ENCODE measurements at places on chromosomes 7 and 10.
A peak's percentile ranks its signal among the peaks of the same experiment; 100 is the strongest.

- DNase-seq: no peak
Measured at GRCh38 chr10:107971973-107972372, 807.5 kb upstream of the SORCS1 start.

- DNase-seq: no peak
Measured at GRCh38 chr7:143733876-143734275, 23.6 kb downstream of the CTAGE6 start.

- DNase-seq: no peak
Measured at GRCh38 chr7:27688056-27688455, 25.4 kb upstream of the HIBADH start.

- no peak for DNase-seq
Measured at GRCh38 chr7:41754046-41754445, 51.2 kb upstream of the INHBA start.

GRCh38 chr7:74290553-74290950, 1.3 kb downstream of the CLIP2 start:
- no peak for DNase-seq

- no peak for DNase-seq
Measured at GRCh38 chr10:75606203-75606779, 174.9 kb downstream of the LRMDA start.

- peak; percentile 7 for DNase-seq
Measured at GRCh38 chr10:27741173-27742091, 4.2 kb downstream of the MKX start.

DNA sequence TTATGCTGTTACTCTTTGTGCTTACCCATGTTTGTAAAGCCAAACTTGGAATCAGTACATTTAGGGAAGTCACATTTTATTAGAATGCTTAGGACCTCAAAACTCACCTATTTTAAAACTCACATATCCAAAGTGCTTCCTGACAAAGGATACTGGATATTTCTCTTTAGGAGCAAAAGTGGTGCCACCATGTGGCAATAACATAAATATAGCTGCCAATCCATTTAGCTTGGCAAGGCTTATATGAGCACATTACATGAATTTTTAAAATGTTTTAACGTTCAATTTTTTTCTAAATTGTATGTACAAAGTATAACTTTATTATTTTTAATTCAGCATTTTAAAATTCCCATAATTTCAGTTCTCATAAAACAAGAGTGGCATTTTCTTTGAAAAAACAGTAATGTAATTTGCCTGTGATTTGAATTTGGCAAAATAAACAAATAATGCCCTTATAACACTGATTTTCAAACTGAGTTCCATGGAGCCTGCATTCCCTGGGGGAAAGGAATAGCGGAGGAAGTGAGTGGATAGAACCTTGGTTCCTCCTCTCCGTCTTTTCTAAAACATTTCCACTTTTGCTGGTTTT, 75.4 kb downstream of the HDAC9 start:
- peak; percentile 14 for DNase-seq

- DNase-seq: no peak
Measured at GRCh38 chr10:30537586-30537985, 92.0 kb downstream of the LYZL2 start.

DNA sequence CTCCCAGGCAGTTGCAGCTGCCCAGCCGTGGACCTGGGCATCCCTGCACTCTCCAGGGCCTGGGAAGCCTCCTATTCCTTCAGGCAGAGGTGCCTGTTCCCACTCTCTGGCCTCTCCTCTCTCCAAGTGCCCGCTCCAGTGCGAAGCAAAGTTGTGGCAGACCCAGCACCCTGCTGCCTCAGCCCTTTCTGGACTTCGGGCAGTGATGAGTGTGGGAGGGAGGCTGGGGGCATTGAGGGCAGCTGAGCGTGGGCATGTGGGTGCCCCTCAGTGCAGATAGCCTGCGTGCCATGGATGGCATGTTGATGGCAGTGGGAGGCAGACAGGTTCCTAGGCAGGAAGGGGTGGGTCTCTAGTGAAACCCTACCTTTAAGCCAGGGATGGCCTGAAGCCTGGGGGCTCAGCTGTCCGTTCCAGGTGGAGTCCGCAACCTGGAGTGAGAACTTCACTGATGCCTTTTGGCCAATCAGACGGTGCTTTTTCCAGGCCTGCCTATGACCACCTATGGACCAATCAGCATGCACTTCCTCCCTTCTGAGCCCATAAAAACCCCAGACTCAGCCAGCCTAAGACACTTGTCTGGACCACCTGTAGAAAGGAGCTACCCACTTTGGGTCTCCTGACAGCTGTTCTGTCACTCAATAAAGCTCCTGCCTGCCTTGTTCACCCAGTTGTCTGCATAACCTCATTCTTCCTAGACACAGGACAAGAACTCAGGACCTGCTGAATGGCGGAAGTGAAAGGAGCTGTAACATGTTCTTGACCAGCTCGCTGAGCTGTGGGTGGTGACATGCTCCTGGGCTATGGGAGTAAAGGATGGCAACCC, 26.1 kb downstream of the SVIL start:
- no peak for DNase-seq

DNA sequence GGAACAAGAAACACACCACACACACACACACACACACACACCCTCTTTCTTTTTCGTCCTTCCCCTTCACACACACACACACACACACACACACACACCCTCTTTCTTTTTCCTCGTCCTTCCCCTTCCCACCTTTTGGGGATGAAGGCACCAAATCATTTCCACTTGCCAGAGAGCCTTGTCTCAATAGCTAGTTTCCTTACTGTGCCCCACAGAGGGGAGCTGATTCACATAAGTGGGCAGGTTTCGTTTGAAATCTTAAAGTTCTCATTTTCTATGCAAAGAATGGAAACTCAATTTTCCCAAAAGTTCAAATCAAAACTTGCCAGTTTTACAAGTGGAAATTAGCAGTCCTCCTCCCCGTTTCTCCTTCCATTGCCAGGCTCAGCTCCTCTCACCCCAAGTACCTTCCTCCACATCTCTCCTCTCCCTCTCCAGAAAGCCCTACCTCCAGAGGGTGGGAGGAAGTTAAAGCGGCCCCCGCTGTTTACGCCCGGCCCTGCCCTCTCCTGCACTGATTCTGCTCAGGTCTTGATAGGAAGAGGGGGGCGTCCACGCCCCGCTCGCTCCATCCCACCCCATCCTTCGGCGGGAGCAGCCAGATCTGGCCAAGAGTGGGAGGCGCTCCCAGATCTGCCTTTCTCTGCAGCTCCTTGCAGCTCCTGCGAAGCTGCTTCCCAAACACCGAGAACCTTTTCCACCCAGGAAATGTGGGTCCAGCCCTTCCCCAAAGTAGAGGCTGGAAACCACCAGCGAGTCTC, 1.3 kb downstream of the CTTNBP2 start:
- peak; percentile 31 for DNase-seq

DNA sequence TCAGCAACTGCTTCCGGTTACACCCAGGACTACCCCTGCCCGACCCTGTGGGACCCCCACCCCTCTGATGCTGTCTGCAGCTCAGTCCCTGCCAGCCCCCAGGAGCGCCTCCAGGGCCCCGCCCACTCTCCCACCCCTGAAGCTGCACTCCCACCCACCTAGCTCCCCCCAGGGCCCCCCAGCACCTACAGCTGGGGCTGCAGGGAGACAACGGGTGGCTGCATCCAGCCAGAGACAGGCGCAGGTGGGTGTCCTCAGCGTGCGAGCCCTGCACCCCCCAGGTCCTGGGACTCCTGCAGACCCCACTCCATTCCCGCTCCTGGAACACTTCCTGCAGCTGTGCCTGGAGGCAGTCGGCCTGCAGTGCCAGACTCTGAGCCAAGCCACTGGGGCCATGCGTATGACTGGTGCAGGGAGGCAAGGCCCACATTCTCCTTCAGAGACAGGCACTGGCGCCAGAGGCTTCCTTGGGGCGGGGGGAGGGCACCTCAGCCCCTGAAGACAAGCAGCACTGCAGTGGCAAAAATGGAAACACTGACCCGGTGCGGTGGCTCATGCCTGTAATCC, 6.1 kb downstream of the CYP2W1 start:
- no peak for DNase-seq

Data from iPS-NIHi11 (cell line).